Stimulated activated CD4-positive, alpha-beta T cell treated with anti-CD3 and anti-CD28 coated beads, Interleukin-15, amount 100 ng/mL, for 1 hour (primary cell): ENCODE measurements at places on chromosomes 7 and 10.

DNA sequence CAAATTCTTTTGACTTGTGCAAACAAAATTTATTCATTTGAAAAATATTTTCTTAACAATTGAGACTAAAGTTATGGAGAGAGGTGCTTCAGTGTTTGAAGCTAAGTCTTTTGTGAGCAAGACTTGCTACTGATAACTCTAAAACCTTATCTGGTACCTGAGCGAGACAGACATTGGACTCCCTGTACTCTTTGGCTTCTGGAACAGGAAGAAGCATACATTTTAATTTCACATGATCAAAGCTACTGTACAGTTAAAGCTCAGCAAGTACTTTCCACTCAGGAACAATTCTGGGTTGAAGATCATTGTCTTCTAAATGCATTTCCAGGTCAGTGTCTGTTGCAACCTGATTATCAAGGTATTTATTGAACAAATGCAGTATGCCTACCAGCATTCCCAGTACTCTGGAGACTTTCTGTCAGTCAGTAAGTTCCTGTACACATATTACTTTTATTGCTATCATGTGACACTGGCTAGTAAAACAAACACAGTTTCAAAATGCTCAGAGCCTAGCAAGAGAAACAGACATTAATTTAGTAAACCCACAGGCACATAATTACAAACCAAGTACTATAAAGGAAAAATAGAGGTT lies 42.4 kb downstream of the CABCOCO1 start:
- no peak for DNase-seq

DNA sequence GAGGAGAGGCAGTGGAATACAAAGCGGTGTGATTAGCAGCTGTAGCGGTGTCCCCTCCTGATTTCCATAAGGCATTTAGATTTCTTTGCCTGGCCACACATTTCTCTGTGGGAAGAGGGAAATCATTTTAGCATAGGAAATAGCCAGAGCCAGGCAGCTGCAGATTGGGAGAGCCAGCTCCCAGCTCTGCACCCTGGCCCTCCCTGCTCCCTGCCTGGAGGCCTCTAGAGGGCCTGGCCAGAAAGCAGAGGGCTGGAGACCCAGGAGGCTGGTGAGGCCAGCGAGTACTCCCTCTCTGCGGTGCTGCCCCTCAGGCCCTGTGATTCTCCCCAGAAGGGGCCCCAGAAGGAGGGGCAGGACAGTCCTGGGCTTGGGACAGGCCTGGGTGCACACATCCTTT lies 85.7 kb downstream of the C10orf105 start:
- no peak for DNase-seq

DNA sequence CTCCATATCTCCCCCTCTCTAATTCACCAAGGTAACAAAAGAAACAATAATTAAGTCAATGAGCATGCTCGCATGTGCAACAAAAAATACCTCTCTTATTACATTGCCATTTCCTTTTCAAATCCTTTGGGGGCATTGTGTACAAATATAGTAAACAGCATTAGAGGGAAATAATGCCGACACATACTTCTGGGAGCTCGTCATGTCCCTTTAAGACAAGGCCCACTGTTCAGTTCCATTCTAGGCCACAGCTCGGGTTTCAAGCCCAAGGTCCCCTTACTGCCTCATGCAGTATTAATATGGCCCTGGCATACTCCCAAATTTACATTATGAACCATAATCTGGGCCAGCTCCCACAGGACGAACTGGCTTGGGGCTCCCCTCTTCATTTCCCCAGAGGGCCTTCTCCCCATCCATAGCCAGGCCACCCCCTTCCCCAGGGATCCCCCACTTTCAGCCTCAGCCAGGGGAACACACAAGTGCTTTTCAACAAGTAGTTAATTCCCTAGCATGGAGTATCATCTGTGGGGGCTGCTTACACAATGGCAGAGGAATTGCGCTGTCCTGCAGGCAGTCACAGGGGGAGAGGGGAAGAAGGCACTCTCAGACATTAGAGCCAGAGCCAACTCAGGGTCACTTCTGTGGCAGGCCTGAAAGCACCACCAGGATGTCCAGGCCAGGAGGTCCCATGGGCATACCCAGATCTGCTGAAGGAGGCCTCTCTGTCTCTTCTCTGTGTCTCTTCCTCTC lies 110.6 kb downstream of the KCNMA1 start:
- no peak for DNase-seq

- no peak for DNase-seq
Measured at GRCh38 chr10:133241501-133242205, 4.0 kb downstream of the VENTX start.

DNA sequence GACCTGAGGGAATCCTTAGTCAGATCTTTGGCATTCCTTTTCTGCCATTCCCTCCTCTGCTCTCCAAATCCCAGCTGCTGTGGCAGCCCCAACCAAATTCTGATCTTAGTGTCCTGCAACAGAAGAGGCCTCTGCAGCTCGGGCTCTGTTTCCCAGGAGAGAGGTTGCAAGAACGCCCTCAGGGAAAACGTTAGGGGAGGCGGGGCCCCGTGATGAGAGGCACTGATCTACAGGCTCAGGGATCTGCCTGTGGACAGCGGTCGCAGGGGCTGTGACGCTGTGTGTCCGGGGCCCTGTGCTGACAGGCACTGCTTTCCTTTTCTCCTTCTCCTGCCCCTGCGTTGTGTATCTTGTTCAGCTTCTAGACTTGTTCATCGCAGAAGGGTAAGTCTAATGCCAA lies 57.3 kb upstream of the DPYSL4 start:
- DNase-seq, result no peak

GRCh38 chr10:113522460-113522859 lies 30.4 kb upstream of the HABP2 start:
- no peak for DNase-seq

DNA sequence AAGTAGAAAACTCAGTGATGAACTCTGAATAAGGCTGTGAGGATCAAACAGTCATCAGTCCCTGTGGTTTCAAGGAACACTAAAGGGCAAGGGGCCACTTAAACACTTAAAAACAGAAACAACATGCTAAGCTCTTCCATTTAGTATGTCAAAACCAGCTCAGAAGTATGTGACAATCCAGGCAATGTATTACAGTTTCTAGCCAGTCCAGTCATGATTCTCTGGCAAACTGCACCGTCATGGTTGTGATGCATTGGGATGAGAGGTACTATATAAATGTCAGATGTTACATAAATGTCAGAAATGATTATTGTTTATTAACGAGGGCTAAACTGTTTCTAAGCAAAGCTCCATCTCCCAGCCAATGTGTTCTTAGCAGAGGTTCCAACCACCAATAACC lies 4.7 kb upstream of the CREB5 start:
- DNase-seq, result no peak

DNA sequence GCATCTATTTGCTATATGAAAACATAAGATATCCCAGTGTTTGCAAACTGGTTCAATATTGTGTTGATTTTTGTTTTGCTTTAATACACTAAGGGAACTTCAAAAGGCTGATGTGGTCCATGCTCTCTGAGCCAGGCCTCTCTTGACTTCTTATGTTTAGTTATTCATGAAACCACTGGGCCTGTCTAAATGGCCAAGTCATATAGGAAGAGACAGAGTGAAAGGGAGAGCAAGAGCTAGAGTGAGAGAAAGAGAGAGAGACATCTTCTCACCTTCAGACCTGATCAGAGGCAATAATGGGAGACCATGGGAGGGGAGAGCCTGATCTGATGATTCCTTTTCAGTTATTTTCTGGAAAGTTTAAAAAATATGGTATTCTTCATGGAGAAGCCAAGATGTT lies 6.1 kb upstream of the FAS start:
- no peak for DNase-seq

- DNase-seq, result no peak
Measured at GRCh38 chr7:37208528-37208927, 240.1 kb downstream of the ELMO1 start.

DNA sequence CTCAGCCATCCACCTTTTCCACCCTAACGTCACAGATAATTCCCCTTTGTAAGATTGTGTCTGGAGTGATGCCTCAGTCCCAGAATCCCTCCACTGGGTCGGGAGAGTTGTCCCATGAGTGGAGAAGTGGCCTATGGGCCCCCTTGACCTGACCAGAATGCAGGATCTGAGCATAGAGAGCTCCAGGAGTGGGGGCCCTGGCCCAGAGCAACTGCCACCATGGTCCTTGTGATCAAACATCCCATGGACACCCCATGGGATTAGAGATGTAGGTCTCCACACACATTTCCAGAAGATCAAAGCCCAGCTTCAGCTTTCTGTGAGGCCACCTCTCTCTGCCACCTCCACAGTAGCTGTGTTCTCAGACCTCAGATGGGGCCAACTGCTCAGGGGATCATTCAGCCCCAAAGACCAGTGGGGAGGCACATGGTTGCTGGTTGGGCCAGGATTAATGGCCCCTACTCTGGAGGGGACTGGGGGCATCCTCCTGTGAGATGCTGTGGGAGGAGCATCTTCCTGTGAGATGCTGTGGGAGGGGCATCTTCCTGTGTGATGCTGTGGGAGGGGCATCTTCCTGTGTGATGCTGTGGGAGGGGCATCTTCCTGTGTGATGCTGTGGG lies 28.5 kb upstream of the DPYSL4 start:
- DNase-seq, result no peak

DNA sequence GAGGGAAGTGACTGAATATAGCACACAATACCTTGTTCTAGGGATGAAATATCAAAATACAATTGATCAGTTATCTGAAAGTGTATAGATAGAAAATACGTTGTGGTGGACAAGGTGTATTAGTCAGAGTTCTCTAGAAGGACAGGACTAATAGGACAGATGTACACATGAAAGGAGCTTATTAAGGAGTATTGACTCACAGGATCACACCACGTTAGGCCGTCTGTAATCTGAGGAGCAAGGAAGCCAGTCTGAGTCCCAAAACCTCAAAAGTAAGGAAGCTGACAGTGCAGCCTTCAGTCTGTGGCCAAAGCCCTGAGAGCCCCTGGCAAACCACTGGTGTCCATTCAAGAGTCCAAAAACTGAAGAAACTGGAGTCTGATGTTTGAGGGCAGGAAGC lies 406.1 kb downstream of the MDFIC start:
- DNase-seq, result no peak

DNA sequence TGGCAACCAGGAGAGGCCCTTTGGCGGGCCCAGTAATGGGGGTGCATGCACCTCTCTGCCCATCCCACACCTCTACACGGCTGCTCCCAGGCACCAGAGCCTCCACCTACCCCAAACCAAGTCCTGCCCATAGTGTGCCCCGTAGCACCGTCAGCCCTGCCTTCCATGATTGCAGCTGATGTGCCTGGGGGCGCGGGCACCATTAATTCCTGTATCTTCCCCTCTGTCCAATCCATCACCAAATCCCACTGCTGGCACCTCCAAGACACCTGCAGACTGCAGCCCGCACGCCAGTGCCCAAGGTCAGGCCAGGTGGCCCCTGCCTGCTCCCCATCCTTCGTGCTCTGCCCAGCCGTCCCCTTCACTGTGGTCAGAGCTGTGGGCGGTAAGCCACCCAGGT lies 533.0 kb downstream of the PTPRN2 start:
- no peak for DNase-seq

- no peak for DNase-seq
Measured at GRCh38 chr7:50095634-50096033, 2.6 kb upstream of the ZPBP start.

DNA sequence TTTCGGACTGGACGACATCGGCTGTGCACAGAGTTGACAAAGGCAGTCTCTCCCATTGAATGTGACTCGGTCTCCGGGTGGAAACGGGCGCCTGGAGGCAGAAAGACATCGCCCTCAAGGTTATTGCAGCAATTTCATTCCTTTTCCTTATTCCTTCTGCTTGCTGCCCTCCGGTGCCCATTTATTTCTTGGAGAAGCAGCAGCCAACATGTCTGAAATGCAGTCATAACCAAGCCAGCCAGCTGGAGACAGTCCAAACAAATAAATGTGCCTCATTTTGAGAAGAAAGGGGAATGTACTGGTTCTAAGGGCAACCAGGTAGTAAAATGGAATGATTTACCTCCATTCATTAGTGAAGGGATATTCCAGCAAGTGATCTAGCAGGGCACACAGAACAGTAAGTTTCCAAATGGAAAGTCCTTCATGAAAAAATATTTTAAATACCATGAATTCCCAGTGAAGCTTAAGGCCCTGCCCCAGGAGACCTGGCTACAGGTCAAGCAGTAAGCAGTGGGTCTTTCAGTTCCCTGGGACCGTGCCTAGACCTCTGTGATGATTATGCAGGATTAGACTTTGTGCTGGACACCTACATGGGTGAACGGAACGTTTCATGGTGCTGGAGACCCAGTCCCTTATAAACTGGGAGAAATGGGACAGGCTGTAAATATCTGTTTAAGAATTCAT lies 86.6 kb downstream of the ABLIM1 start:
- DNase-seq, result no peak

DNA sequence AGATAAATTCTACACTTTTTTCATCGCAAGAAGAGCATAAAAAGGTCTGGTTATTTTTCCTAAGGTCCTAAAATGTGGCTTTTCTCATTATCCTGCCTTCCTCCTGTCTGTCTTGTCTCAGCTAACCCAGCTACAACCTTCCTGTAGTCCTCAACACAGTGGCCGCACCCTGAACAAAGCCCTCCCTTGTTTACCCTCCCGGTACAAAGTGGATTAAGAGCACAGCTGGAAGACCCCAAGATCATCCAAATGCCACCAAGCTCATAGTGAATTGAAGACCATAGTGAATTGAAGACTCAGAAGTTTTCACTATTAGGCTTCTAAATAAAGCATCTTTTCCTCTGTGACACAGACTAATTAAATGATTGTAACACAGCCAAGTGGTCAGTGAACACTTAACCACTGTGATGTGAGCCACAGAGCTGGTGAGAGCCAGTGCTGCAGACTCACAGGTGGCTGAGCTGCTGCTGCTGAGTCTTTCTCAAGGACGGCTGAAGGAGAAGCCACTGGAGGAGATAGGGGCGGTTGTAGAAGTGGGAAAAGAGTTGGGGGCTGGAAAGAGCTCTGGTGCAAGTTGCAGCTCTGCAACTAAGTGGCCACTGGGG lies 123.6 kb downstream of the ATXN7L1 start:
- no peak for DNase-seq

GRCh38 chr7:55308186-55308929 lies 56.8 kb upstream of the LANCL2 start:
- DNase-seq, result no peak

DNA sequence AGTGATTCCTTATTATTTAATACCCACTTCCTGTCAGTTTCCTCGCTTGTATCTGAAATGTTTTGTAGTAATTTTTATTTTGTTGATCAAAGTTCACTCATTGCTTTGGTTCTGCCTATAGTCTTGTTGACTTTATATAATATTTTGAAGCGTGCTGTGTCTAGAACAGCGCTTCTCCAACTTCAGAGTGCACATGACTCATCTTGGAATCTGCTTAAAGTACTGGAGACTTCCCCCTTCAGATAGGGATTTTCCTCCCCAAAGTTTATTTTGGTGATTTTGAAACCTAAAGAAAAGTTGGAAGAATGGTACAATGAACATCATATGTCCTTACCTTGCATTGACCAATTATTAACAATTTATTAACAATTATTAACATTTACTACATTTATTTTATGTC lies 5.8 kb downstream of the COMTD1 start:
- DNase-seq, result no peak
